ENCODE measurements at places on chromosomes 4 and X.
A peak's percentile ranks its signal among the peaks of the same experiment; 100 is the strongest.

GRCh38 chrX:4435905-4436304 lies 722.5 kb upstream of the PRKX start:
- no peak for DNase-seq

- DNase-seq, result no peak
Observed at GRCh38 chr4:38873290-38873944, 5.8 kb downstream of the FAM114A1 start.

DNA sequence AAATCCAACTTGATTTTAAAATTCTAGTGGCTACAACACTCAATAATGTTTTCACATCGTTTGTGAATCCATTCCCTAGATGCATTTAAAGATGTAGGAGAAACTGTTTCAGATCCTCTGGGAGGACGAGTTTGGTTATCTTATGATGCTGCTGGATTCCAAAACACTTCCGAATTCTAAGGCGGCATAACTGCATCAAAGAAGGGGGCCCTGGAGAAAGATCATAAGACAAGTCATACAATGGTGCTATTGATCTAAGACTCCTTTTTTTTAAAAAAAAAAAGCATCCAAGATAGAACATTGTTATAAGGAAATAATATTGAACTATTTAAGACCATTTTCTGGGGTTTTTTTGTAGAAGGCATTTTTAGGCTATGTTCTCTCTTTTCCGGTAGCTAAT lies 25.5 kb downstream of the ASB9 start:
- DNase-seq, result no peak

DNA sequence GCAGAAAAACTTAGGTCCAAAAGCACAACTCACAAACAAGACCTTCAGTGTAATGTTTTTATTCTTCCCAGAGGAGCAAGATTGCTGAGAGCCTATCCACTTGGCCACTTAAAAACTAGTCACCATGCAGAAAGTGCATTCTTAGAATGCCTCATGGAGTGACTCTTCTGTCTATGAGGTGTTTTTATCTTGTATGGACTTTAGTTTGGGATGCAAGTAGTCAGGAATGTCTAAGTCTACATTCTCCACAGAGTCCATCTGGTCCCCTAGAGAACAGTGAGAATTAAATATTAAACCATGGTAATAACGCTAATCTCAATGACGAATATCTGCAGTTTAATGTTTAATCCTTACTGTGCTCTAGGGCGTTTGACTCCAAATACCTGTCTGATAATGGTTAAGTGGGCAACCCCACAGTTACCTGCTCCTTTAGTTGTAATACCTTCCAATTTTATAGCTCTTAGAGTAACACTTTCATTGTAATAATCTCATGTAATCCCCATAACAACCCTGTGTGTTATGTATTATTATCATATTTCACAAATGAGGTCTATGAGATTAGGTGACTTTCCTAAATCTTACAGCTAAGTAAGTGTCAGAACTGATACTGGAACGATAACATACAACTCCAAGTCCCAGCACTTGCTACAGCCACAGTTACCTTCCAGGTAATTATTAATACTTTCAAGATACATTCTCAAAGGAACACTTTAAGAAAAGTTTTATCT lies 235.6 kb upstream of the JADE1 start:
- no peak for DNase-seq

DNA sequence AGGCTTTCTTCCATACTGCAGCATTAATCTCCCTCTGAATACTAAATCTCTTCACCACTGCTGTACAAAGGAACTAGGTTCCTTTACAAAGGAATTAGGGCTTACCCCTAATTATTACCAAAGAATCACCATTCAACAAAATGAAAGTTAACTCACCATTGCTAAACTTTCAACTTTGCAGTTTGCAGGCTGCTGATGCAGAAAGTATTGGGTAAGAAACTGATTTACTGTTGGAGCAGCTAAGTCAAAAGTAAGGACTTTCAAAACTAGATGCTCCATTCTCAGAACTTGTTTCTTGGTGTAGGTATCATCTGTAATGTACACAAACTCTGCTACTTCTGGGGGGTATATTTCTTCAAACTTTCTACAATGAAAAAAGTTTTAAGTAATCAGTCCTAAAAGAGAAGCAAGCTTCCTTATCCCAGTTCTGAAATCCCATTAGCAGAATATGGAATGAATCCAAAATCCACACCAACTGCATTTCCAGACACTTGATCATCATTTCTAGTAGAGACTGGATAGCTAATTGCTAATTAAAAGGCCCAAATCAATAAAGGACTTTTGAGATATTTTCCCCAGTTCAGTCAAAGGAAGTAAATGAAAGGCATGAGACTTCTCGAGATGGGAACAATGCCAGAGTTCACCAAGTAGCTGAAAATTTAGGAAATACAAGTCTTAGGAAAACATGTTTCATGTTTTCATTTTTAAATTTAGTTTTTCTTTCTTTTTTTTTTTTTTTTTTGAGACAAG lies 4.3 kb downstream of the CCNA2 start:
- DNase-seq, result no peak

DNA sequence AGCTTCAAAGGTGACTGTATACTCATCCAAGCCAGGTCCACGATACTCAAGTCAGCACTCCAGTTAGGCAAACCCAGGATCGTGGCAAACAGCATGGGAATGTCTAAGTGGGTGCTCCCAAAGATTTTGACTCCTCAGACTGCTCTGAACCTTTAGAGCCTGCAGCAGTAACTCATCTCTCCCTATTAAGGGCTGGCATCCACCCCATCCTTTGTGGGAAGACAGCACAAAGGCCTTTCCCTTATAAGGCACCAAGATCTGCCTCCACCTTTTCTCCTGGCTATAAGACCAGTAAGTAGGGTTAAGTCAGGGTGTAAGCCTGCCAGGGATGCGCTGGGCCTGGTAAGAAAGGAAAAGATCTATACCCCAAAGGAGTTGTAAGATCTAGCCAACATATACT lies 23.6 kb upstream of the SLC25A43 start:
- DNase-seq, result no peak

DNA sequence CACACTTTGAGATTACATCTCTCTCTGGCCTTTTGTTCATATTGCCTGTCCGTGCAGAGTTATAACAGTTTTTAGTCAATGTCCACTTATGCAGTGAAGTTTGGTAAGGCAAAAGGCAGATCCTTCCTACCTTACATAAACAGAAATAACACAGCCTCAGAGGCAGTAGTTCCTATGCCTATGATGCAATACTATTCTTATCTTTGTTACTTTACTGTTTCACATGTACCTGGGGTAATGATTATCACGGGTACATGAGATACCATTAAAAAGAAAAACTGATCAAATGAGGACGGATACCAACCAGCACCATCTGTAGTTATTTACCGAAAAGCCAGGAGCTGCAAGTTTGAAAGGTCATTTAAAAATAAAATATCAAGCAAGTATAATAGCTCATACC lies 166.8 kb downstream of the BTC start:
- DNase-seq, result no peak

DNA sequence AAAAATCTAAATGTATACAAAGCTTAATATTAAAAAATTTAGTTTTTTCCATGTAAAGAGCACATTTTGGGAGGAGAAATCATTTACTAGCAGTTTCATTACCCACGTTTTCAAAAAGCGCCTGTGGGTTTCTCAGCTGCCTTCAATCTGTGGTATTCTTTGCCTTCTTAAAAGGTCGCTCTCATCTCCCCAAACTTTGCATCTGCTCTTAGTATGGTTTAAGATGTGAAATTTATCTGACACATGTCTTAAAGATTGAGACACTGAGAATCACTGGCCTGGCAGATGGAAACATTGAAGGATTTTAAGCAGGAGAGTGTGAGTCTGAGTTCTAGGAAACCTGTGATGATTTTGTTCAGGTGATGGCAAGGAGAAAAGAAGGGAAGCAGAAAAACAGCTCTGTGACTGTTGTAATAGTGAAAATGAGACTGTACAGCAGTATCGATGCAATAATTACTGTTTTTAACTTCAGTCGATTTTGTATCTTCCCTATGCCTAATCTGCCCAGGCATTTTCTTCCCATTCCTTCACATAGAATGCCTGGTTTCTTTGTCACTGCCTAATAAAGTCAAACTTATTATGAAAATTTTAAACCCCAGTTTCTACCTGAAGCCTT lies 75.9 kb downstream of the PAQR3 start:
- DNase-seq, result no peak

GRCh38 chrX:9211269-9211668 lies 177.3 kb upstream of the FAM9B start:
- DNase-seq, result no peak

DNA sequence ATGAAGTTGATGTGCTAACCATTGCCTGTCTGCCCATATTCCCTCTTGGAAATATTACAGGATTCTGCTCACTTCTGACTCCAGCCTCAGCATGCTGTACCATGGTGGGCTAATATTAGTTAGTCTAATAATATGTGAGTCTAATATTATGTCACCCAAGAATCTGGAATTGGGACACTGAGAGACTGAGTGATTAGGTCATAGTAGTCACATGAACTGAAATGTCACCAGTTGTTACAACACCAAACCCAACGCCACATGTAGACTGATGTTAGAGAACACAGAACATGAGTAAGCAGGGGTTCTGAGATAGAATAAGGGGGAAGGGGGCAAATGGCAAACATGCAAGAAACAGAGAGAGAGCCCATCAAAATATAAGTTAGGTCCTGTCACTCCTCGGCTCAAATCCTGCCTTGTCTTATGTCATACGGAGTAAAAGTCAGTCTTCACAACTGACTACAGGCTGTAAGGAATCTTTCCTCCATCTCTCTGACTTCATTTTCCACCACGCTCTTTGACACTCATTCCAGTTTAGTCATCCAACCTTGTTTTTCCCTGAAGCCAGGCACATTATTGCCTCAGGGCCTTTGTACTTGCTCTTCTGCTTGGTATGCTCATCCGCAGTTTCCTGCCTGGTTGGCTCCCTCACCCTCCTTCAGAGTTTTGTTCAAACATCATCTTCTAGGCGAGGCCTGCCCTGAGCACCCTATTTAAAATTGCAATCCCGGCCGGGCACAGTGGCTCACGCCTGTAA lies 9.6 kb upstream of the SLAIN2 start:
- no peak for DNase-seq

- no peak for DNase-seq
Observed at GRCh38 chrX:104013158-104013557, 350 bp downstream of the H2BW1 start.

DNA sequence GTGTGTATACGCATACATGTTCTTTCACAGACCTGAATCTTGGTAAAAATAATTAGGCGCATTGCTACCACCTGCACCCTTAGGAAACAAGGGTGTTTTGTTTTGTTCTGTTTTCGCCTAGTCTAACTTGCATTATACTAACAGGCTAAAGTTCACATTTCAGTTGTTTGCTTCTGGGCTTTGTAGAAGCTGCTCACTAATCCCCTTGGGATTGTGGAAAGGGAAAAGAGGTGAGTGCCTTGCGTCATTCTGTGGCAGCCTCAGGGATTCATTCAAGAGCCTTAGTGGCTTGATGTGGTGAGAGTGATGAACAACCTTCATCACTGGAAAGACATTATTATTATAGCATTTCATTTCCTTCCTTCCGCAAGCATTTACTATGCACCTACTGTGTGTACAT lies 331.1 kb downstream of the ADGRL3 start:
- DNase-seq, result no peak

GRCh38 chr4:8320386-8320750 lies 50.8 kb downstream of the HTRA3 start:
- DNase-seq, result no peak

- no peak for DNase-seq
Observed at GRCh38 chr4:188839704-188840103, 700.5 kb downstream of the TRIML1 start.

GRCh38 chrX:97461763-97462162 lies 578.1 kb downstream of the RPA4 start:
- DNase-seq, result no peak

DNA sequence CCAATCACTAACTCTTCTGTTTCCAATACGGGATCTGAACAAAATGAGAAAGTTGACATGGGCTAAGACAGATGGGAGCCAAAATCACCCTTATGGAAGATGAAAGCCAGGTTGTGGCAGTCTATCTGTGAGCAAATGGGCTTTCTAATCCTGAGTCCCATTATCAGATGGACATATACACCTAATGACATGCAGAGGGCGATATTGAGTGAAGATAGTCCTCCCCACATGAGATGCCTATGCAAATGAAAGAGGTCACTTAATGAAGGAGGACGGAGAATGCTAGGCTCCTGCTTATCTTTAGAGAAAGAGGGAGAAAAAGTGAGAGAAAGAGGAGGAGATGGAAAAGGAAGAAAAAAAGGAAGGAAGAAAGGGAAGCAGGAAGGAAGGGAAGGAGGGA lies 547.5 kb downstream of the NLGN4X start:
- no peak for DNase-seq

- DNase-seq, result no peak
Observed at GRCh38 chr4:53601251-53601764, 10.0 kb upstream of the LNX1 start.

- no peak for DNase-seq
Observed at GRCh38 chr4:17094159-17094875, 195.9 kb upstream of the LDB2 start.

- no peak for DNase-seq
Observed at GRCh38 chrX:2903366-2903765, 25.8 kb downstream of the ARSD start.

DNA sequence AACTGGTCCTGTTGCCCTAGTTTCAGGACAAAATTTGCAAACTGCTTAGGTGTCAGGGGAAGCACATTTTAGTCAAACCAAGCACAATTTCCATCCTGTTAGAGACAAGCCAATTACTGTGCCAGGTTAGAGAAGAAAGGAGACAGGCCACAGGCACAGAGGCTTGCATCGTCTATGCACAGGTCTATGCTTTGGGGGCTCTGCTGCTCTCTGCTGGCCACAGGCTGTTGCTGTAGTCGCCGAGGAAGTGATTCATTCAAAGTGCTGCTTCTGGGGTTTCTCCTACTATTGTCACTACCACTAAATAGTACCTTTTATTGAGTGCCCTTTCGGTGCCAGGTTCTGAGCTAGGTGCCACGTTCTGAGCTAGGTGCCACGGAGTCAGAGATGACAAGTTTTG lies 45.5 kb downstream of the VGLL1 start:
- DNase-seq, result peak; percentile 27

DNA sequence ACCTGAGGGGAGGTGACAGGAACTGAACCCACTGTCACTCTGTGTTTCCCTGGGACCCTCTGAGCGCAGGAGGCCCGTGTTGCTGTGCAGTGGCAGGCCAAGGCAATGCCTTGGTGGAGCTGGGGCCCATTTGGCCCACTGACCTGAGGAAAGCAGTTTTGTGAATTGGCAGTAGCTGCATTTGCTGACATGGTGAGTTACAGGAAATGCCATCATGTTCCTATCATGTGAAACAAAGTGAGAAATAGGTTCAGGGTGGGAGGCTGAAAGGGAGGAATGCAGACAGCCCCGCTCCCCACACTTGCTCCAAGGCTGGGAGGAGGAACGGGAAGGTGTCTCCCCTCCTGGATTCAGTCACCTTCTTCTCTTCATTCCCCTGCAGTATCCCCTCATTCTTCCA lies 146.1 kb downstream of the PTTG2 start:
- DNase-seq, result no peak

- DNase-seq, result no peak
Observed at GRCh38 chr4:89572224-89572858, 264.6 kb downstream of the SNCA start.

GRCh38 chr4:67638136-67638535 lies 62.8 kb downstream of the UBA6 start:
- DNase-seq, result no peak

All from stimulated activated CD8-positive, alpha-beta memory T cell treated with anti-CD3 and anti-CD28 coated beads, Interleukin-4, amount 100 ng/mL, for 1 hour (primary cell).